Inflammatory macrophage treated with lipopolysaccharide for 4 hours (primary cell): ENCODE measurements at places on chromosomes 13 and 19.
A peak's percentile ranks its signal among the peaks of the same experiment; 100 is the strongest.

GRCh38 chr13:72109863-72110262 lies 242.9 kb upstream of the DACH1 start:
- no peak for DNase-seq

GRCh38 chr13:28467034-28467433 lies 27.9 kb downstream of the FLT1 start:
- peak; percentile 64 for DNase-seq

DNA sequence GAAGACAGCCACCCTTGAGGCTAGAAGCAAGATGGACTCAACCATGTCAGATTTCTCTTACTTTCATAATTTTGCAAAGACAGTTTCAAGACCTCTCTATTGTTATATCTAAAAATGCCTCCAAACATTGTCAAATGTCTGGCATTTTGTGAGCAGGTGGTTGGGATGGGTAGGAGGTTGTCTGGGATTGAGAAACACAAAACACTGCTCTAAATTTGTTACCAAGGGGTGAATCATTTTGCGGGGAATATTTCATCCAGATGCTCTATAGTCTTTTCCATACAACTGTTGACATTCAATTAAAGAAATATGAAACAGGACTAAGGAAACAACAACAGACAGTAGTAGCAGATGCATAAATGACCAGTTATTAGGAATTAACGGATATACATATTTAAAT lies 208.2 kb downstream of the ITGBL1 start:
- no peak for DNase-seq

- DNase-seq: peak; percentile 4
Measured at GRCh38 chr13:94550062-94550738, 45.8 kb downstream of the TGDS start.

GRCh38 chr19:49915271-49915670 lies 13.7 kb upstream of the ATF5 start:
- DNase-seq: no peak

GRCh38 chr13:30148171-30148754 lies 159.1 kb downstream of the KATNAL1 start:
- DNase-seq: no peak

DNA sequence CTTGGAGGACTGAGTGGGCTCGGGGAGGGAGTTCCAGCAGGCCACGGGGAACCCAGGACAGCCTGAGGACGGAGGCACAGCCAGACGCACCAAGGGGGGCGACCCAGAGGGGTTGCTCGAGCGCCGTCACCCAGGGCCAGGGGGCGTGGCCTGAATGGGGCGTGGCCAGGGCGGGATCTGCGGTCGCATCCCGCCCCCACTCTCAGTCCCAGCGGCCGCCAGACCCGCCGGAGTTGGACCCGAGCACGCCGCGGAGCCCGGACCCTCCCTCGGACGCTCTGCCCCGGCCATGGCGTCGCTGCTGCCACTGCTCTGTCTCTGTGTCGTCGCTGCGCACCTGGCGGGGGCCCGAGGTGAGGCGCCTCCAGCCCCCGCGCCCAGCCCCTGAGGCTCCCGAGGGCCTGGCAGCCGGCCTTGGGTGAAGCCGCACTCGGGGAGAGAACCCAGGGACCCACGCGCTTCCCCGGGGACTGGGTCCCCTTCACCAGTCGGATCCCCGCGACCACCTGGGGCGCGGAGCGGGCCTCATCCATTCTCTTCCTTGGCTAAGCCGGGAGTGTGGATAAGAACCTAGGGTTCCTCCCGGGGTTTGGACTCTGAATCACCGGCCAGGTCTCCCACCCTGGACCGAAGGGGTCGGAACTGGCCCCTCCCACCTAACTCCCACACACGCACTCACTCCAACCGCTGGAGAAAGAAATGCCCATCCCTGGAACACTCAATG lies at the start of gene CILP2:
Gene CILP2 (plus strand): TSS at position 205 of the 724 bp plus-strand sequence. CDS start 85 bp downstream, at position 290.
- DNase-seq: no peak

GRCh38 chr19:58560921-58561320 lies 2.5 kb upstream of the UBE2M start:
- DNase-seq: no peak

GRCh38 chr19:33821871-33822270 lies 25.2 kb downstream of the KCTD15 start:
- no peak for DNase-seq
